Osteoblast (primary cell): ENCODE measurements at places on chromosomes 3 and 15. TPM values are rescaled to one million over a fixed set of nuclear protein-coding genes. Genes with fewer than 3 reads are reported as not detected.

- H3K27me3 ChIP-seq = no peaks in the 10 kb centered on the region
- no peak for DNase-seq
- H3K27ac ChIP-seq = peak overlapping the region; percentile 37
- no peak overlapping the region for H3K4me3 ChIP-seq
- no peaks in the 10 kb centered on the region for H3K4me1 ChIP-seq
- peaks cover 47% of the 10 kb centered on the region for H3K36me3 ChIP-seq
Observed at GRCh38 chr15:40999190-40999589, 45.9 kb downstream of the CHAC1 start.

DNA sequence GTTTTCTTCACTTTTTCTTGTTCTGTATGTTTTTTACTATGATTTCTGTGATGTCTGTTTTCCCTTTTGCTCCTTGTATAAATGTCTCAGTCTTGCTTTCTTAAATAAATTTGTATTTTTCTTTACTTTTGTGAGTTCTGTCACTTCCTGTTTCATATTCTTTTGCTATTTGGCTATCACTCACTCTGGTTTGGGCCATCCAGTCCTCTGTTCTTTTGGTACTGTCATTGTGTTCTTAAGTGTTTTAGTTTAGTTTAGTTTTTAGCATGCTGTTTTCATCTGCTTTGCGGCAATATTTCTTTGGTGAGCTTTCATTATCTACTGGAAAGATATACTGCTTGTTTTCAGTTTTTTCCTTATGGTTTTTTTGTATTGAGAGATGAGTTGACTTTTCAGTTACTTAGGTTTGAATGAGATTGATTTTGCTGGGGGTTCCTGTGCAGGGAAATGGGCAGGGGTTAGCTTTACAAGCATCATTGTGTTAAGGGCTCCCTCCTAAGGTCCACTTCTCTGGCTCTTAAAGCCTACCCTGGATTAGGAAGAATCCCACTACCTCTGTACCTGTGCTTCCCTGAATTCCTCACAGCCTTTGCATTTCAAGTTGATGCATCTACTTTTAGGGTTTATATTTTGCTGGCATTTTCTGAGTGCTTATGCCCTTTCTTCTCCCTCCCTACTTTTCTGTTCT is 35.1 kb downstream of the PDCD6IP start:
- peaks cover 31% of the 10 kb centered on the region for H3K36me3 ChIP-seq
- DNase-seq = peak; percentile 64
- no peak overlapping the region for H3K27ac ChIP-seq
- peaks cover 2% of the 10 kb centered on the region for H3K4me1 ChIP-seq
- H3K4me3 ChIP-seq = no peak overlapping the region

DNA sequence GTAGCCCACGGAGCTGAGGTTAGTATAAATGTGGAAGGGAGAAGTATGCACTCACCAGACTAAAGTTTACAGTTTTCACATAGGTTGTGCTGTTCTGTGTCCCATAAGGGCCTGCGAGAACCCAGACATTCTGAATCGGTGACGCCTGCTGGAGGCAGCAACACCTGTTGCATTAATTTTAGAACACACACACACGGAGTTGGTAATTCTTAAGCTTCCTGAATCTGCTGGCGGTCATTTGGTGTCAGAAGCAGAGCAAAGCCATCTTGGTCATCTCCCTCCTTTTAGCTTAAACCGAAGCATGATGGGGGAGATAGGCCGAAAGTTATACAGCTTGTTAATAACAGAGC is 41.1 kb upstream of the AP3B2 start:
- no peak for DNase-seq
- peaks cover 15% of the 10 kb centered on the region for H3K4me1 ChIP-seq
- peaks cover 19% of the 10 kb centered on the region for H3K36me3 ChIP-seq
- H3K27me3 ChIP-seq = no peaks in the 10 kb centered on the region
- H3K4me3 ChIP-seq = peak overlapping the region; percentile 100

TRANK1 gene
- 29.8 and 30.8 TPM in 2 replicates for total RNA-seq

SNAPC5 gene
- 14.5 and 18.0 TPM in 2 replicates for total RNA-seq

DNA sequence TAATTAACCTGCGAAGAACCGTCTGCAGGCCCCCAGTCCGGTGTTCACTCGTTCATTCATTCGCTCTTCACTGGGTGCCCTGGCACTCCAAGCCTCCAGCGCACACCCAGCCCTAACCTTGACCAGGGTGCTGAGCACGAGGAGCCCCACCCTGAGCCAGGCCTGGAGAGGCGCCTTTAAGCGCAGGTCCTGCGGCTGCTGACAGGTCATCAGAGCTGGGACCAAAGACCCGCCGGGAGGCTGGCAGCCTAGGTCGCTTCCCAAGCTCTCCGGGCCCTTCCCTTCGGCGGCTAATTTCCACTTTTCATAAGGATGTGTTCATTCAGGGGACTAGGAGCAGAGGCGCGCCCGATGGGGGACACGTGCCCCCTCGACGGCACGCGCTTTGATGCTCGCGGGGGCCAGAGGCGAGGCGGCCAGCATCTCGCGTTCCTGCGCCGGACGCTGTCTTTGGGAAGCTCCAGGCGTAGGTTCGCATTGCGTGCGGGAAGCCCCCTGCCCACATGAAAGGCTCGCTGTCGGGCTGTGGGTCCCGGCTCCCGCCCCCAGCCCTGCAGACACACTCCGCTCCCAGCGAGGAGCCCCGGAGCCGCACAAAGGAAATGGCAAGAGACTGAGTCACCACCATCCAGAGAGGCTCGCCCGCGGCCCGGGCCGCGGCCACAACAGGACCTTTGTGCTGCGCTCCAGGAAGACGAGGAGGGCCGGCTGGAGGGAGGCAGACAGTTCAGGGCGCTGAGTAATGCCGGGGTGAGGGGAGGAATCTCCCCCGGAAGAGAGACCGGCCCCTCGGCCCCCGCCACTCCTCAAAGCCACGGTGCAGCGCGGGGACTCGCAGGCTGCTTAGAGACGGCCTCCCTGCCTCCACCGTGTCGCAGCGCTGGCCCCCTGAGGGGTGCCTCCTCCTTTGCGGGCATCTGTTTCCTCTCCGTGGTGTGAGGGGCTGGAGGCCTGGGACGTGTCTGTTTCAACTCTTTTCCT is 266.4 kb upstream of the HES1 start:
- peaks cover 22% of the 10 kb centered on the region for H3K4me1 ChIP-seq
- peaks cover 6% of the 10 kb centered on the region for H3K27me3 ChIP-seq
- DNase-seq = peak; percentile 97
- H3K4me3 ChIP-seq = peak overlapping the region; percentile 47
- no peak overlapping the region for H3K27ac ChIP-seq

- peaks cover 4% of the 10 kb centered on the region for H3K36me3 ChIP-seq
- H3K27ac ChIP-seq = no peak overlapping the region
- DNase-seq = no peak
- no peak overlapping the region for H3K4me3 ChIP-seq
- no peaks in the 10 kb centered on the region for H3K27me3 ChIP-seq
Observed at GRCh38 chr3:57910990-57911389, 97.2 kb upstream of the FLNB start.

DNA sequence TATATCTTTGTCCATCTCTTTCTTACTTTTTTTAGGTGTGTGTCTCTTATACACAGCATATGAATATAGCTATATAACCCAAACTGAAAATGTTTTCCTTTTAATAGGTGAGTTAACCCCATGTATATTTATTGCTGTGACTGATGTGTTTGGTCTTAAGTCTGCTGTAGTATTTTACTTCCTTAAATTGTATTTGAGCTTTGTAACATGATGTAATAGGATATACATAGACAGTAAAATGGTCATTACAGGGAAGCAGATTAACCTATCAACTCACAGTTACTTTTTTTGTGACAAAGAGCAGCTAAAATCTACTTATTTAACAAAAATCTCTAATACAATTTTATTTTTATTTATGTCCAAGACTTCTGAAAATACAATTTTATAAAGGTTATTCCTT is 51.8 kb upstream of the CDAN1 start:
- no peaks in the 10 kb centered on the region for H3K27me3 ChIP-seq
- H3K27ac ChIP-seq = no peak overlapping the region
- H3K4me3 ChIP-seq = no peak overlapping the region
- H3K4me1 ChIP-seq = no peaks in the 10 kb centered on the region

- H3K4me1 ChIP-seq = no peaks in the 10 kb centered on the region
- H3K27me3 ChIP-seq = peaks cover 5% of the 10 kb centered on the region
- H3K27ac ChIP-seq = no peak overlapping the region
- no peaks in the 10 kb centered on the region for H3K36me3 ChIP-seq
- DNase-seq = no peak
Observed at GRCh38 chr3:196611761-196612483, 27.6 kb upstream of the NRROS start.

- H3K27me3 ChIP-seq = no peaks in the 10 kb centered on the region
- no peaks in the 10 kb centered on the region for H3K36me3 ChIP-seq
- no peak for DNase-seq
- no peak overlapping the region for H3K27ac ChIP-seq
- H3K4me1 ChIP-seq = no peaks in the 10 kb centered on the region
Observed at GRCh38 chr3:182139627-182140357, 428.1 kb downstream of the SOX2 start.

DNA sequence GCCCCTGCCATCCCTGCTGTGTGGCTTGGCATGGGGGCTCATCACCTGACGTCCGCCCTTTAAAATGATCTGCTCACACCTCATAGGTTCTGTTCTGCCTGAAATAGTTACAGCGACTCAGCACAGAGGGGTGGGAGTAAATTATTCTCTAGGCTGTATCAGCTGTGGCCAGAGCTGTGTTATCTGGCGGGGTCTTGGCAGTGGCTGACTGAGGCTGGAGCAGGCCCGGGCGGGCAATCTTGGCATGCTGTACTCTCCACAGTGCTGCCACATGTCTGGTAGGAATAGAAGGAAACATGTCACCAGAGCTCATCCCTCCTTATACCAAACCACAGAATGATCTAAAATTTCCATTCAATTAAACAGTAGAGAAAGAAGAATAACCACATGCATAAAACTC is 499.9 kb upstream of the LMCD1 start:
- no peak overlapping the region for H3K27ac ChIP-seq
- DNase-seq = peak; percentile 39
- H3K27me3 ChIP-seq = no peaks in the 10 kb centered on the region
- no peaks in the 10 kb centered on the region for H3K4me1 ChIP-seq

DNA sequence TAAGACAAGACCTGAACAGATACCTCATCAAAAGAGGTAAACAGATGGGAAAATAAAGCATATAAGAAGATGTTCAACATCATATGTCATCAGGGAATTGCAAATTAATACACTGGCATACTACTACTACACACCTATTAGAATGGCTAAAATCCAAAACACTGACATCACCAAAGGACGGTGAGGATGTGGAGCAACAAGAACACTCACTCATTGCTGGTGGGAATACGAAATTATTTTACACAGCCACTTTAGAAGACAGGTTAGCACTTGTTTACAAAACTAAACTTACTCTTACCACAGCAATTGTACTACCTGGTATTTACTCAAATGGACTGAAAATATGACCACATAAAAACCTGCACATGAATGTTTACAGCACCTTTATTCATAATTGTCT is 119.6 kb downstream of the GSK3B start:
- DNase-seq = no peak
- H3K27me3 ChIP-seq = no peaks in the 10 kb centered on the region
- no peak overlapping the region for H3K4me3 ChIP-seq

DUOX2 gene
- total RNA-seq = under 0.01 TPM in 1 of 2 replicates, not detected in the other

DNA sequence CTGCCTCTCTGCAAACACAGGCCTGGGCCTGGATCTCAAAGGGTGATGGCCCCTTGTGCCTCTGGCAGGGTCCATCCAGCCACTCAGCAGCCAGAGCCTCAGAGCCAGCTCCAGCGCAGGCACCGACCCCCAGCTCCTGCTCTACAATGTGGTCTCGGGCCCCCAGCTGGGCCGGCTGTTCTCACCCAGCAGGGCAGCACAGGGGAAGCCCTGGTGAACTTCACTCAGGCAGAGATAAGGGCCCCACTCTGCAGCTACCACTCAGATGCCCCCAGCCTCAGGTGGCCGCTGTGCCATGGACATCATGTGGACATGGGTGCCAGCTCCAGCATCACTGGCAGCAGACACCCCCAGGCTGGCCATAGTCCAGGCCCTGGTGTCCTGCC is 173.1 kb downstream of the TBC1D2B start:
- H3K27ac ChIP-seq = no peak overlapping the region
- no peak overlapping the region for H3K4me3 ChIP-seq
- DNase-seq = peak; percentile 55
- H3K36me3 ChIP-seq = no peaks in the 10 kb centered on the region

CCR3 gene
- not detected in 2 replicates for total RNA-seq

GOLGA6L4 gene
- 1.5 and 1.8 TPM in 2 replicates for total RNA-seq

DNA sequence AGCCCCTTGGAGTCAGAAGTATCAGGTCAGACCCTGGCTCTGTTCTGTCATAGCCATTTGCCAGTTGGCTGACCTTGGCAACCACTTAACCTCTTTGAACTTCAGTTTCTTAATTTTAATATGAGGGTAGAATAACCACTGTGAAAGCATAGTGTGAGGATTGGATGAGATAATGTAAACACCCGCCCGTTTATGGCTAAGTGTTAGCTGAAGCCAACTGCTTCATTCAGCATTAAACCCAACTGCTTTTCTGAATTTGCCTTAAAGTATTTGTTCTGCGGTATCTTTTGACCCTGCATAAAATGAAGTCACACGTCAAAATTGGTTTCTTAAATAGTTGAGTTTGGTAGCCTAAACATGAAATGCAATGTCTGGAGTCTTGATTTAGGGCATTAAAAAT is 121.5 kb upstream of the ABHD17C start:
- no peak overlapping the region for H3K27ac ChIP-seq
- no peaks in the 10 kb centered on the region for H3K27me3 ChIP-seq
- DNase-seq = no peak
- peaks cover 46% of the 10 kb centered on the region for H3K36me3 ChIP-seq

CLDN16 gene
- under 0.01 TPM in 1 of 2 replicates, not detected in the other for total RNA-seq

DNA sequence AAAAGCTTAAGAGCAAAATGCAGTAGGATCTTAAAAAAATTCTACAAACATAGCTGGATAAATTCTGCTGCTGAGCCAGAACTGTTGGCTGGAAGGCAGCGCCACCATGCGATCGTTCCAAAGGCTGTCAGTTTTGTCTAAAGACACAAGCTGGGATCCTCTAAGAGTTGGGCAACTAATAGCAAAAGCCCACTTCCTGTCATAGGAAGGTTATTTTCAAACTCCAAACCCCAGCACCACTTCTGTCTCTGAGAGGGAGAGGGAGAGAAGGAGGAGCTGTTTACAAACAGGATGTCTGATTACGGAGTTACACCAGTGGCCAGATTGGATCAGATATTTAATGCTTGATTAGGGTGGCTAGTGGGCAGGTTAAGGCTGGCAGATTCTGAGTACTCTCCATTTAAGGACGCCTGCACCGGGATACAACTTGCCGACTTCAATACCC is 44.0 kb downstream of the EIF4E3 start:
- peak overlapping the region; percentile 57 for H3K4me3 ChIP-seq
- H3K36me3 ChIP-seq = no peaks in the 10 kb centered on the region
- peak overlapping the region; percentile 69 for H3K27ac ChIP-seq
- no peaks in the 10 kb centered on the region for H3K27me3 ChIP-seq
- DNase-seq = peak; percentile 84
- peaks cover 24% of the 10 kb centered on the region for H3K4me1 ChIP-seq
